ENCODE measurements at places on chromosomes 7 and 10.

DNA sequence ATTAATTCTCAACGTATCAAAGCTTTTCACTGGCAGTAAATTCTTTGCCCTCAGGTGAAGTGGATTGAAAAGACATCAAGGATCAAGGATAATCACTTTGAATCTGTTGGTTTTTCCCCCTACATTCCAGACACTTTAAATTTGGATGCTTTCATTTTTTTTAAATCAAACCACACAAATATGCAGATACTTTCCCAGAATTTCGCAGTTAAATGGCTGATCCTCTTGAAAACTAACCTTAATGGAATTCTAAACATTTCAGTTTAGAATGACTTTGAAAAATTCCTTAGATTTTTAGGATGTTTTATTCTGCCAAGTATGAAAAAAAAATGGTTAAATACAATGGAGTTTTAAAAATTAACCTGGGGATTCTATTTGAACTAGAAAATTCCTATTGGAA is 325.9 kb downstream of the GFRA1 start:
- DNase-seq, result peak; percentile 55

- no peak for DNase-seq
These were observed 727.9 kb upstream of the KCND2 start for GRCh38 chr7:119545118-119545517.

- peak; percentile 95 for DNase-seq
These were observed 15.4 kb upstream of the HIBADH start for GRCh38 chr7:27677912-27678612.

DNA sequence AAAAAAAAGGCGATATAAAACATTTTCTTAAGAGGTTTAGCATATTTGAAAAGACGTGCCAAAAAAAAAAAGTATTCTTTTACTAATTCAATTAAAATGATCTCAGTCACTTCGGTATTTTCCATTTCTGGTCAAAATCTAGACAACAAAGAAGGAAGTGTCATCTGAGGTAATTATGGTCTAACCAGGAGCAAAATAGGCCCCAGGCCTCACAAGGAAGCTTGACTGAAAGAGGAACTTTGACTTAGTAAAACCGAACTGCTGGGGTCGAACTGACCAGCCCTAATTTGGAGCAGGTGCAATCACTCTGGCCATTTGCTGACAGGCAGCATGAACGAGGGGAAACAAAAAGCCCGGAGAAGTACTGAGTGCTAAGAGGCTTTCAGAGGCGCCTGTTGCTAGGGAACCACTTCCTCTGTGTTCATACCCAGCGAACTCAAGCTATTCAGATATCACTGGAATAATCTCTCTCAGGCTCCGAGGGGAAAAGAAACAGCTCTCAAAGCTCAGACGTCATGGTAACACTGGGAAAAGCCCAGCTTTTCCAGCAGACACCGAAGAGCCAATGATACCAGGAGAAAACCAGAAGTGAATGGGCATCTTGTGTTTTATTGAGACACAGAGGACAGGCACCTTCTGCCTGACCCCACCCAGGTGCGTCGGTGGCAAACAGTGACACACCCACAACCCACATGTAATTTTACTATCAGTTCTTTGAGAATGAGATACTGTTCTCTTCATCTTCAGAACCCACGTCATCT is 126.5 kb downstream of the FAM107B start:
- peak; percentile 67 for DNase-seq

- no peak for DNase-seq
These were observed 65.6 kb downstream of the SCRN1 start for GRCh38 chr7:29924006-29924405.

DNA sequence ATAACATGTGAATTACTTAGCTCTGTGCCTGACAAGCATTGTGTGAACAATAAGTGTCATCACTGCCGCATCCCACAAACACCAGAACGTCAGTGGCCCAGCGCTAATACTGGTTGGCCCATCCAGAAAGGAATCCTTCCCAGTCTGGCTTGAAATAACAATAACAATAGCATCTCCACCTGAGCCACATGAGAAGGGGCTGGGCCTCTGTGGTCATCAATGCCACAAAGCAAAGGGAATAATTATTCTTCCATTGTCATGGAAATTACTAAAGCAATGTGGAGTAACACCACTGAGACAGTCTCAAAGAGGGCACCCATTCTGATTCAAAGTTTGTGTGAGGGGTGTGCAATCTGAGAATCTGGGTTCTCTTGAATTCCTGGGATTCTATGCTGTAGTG is 105.7 kb upstream of the INHBA start:
- DNase-seq, result no peak

- peak; percentile 46 for DNase-seq
These were observed 289.0 kb downstream of the TWIST1 start for GRCh38 chr7:18828260-18828993.

DNA sequence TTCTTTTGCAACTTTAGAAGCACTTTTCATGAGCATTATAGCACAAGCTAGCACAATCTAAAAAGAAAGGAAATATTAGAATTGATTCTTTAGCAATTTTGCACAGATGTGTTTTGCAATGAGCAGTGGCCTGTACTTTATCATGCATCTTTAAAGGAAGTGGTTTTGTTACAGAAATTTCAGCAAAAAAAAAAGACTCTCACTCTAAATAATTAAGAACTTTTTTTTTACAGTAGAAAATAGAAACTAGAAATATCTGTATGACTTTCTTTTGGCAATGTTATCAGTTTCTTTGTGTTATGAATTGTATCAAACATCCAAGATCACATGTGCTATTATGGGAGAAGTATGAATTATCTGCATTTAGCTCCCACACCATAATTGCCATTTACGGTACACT is 195.7 kb upstream of the KLF6 start:
- no peak for DNase-seq

DNA sequence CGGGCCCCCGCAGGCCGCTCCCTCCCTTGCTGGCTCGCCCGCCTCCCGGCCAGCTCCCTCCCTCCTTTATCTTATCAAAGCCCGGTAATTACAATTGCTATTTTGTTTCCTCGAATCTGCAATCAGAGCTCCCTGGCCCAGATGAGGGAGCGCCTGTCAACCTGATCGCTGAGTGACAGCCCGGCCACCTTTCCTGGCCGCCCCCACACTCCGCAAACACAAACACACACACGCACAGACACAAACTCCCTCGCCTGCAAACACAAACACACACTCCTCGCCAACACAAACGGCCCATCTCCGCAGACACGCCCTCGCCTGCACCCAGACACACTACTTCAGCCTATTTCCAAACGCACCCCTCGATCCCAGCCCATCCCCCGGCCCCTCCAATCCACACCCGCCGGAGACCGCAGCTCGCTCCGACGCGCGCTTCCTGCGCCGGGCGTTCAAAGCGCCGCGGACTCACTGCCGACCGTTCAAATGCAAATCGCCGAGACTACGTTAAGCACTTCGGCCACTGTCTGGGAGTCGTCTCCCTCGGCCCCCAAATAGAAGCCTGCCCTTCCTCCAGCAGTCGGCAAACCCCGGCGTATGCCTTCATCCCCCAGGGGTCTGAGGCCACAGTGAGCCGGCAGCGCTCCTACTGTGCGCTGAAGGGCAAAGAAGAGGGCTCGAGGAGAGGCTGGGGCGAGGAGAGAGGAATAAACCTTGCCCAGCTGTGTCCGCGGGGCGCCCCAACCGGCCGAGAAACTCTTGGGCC is 3.0 kb upstream of the FGF8 start:
- peak; percentile 60 for DNase-seq

DNA sequence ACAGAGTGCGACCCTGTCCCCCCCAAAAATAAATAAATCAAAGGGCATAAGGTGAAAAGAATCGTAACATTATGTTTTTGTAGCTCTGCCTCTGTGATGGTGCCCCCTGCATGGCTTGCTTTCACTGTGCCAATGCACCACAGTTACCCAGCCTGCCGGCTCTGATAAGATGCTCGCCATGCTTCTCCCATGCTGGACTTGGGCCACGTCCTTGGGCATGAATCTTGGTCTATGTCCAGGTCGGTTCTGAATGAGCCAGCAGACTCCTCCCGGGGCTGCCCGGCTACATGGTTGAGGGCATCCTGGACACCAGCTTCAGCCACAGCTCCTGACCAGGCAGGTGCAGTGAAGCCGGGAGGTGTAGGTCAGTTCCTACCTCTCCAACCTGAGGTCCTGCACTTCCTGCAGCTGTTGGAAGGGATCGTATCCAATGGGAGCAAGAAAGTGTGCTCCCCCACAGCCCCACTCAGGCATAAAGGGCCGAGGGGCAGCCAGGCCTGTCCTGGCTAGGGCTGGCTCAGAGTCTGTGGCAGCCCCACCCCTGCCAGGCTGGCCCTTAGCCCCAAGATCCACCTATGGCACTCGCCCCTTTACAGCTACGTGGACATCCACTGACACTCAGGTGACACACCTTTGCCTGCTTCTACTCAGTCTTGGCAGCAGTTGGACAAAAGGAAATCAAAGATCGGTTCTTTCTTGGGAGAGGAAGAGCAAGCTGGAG is 34.1 kb downstream of the CHST3 start:
- DNase-seq, result no peak

GRCh38 chr7:56471811-56472210 is 355.6 kb upstream of the NUPR2 start:
- DNase-seq, result no peak

GRCh38 chr10:11685787-11686218 is 56.4 kb upstream of the ECHDC3 start:
- DNase-seq, result peak; percentile 15

- DNase-seq, result no peak
These were observed 30.1 kb upstream of the CTBP2 start for GRCh38 chr10:125190414-125190813.

DNA sequence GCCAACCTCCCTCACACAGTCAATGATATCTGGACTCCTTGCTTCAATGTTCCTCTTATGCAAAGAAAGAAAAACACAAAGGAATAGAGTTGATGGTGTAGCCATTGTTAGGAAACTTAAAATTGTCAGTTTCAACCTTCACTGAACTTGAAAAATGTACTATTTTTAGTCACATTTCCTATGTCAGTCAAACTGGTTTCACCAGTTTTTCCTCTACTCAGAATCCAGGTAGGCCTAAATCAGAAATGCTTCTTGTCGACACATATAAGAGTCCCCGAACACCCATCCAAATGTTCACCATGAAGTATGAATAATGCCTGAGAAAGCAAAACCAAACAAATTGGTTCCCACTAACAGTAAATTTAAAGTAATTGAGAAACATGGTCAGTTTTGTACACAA is 42.4 kb upstream of the ZMYND11 start:
- DNase-seq, result no peak

GRCh38 chr7:157013602-157014549 is 3.4 kb upstream of the MNX1 start:
- DNase-seq, result no peak

GRCh38 chr7:159172400-159172799 is 27.7 kb upstream of the VIPR2 start:
- DNase-seq, result no peak

DNA sequence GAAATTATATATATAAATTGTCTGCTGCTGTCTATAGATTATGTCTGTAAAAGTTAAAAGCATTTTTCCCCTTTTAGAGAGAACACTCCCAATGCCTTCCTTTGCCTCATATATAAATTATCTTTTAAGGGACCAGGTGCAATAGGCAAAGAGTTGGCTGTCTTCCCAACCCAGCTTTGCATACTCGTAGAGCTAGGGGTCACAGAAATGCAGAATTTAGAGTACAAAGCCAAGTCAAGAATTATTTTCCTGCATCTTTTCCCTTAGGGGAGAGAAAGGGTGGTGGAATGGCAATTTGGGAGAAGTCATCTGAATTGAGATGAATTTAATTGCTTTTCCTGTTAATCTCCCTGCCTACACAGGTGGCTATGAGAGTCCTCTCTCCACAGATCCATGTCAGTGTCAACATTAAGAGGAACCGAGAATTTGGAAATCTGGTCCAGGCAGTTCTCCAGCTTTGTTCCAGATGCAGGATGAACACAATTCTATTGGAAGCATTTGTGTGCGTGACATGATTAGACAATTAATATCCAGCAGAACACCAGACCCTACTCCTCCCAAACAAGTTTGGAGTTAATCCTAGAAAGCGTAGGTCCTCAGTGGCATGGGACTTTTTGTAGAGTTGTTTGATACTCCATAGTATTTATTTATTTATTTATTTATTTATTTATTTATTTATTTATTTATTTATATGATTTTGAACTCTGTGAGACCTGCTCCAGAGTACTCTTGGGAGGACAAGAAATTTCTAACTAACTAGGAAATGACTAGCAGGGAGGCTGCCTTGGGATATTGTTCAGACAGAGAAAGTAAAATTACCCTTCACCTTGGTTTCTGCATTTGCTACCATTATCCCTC is 80.3 kb upstream of the SKAP2 start:
- no peak for DNase-seq

DNA sequence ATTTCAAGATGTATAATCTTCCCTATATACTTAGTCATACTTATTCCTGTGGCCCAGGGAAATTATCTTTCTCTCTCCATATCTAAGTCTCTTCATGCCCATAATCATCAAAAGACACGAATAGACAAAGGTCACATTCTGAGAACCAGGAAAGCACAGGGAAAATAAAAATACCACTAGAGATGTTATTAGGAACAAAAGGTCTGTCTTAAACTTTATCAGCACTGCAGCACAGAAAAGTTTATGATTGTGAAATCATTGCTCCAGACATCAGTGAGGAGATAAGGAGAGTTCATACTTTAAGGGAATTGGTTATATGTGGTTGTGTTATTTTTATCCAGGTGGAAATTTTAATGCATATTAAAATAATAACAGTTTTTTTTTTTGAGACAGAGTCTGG is 974.6 kb upstream of the CELF2 start:
- DNase-seq, result no peak

- DNase-seq, result no peak
These were observed 495.7 kb downstream of the GALNT17 start for GRCh38 chr7:71627651-71628050.

DNA sequence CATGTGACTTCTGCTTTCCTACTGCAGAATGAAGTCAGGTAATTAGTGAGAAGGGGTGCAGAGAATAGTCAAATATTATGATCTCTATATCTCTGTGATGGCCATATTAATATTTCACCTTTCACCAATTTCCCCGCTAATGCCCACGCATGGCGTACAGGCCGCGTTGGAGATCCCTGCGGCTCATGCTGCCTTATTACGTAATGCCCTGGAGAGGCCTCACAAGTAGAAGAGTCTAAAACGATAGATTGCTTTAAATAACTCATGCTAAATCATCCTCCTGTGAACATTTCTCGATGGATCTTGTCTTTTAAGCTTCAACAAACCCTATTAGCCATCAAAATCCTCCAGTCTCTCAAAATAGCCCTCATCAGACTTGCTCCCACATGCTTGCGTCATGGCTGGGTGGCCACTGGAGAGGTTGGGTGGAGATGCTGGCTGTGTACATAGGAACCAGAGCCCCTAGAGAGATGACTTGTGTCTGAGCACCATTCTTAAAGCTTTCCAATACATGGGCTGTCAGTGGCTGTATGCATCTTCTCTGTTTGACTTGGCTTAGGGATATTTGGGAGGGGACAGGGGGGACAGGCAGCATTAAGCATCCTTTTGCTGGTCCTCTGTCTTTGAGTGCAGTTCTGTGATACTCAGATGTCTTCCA is 79.5 kb upstream of the INSYN2A start:
- no peak for DNase-seq

DNA sequence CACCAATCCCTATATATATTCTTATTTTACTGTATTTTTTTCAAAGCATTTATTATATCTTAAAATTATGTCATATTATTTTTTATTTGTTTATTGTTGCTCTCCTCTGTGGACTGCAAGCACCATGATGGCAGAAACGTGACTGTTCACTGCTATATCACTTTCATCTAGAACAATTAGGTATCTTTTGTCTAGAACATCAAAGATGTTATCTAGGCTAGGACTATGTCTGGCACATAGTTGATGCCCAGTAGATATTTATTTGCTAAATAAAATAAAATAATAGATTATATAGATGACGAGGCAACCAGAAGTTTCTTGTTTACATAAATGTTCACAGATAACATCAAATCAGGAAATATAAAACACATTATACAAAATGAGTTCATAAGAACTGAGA is 12.4 kb upstream of the GPR158 start:
- no peak for DNase-seq

- DNase-seq, result no peak
These were observed 12.2 kb downstream of the ZNF488 start for GRCh38 chr10:47371629-47372485.
